Glutamatergic neuron (in vitro differentiated cells): ENCODE measurements at places on chromosomes 1 and 21.

DNA sequence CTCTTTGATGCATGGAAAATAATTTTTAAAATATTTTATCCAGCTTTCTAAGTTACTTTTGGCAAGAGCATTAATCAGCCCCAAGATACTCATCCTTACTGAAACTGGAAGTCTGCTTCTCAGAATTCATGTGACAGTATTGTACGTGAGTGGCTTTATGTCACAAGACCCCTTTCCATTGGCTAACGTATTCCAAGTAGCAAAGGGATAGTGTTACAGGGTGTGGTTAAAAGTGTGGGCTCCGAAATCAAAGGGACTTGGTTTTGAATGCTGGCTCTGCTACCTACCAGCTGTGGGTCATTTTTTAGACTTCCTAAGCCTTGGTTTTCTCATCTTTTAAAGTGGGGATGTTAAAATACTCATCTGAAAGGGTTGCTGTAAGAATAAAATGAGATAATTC, 91.7 kb downstream of the RHOU start:
- no peak for DNase-seq

DNA sequence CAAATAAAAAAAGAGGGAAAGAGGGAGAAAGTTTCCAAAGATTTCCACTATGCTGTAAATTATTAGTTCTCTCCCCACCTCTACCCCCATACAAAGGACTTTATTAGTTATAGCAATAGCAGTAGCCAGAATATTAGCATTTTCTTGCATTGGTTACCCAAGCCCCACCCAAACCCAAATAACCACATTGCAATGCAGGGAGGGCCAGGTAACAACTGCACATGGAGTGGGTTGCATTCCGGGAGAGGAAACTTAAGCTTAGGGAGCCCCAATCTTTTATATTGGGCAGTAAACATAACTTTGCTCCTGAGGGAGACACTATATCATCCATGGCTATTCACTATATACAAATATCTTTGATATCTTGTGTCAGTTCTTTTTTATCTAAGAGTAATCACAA, 6.0 kb downstream of the ADIPOR1 start:
- no peak for DNase-seq

GRCh38 chr1:11749203-11749689, 12.7 kb upstream of the C1orf167 start:
- peak; percentile 74 for DNase-seq

GRCh38 chr1:115782571-115783281, 14.2 kb upstream of the CASQ2 start:
- DNase-seq, result no peak

- DNase-seq, result no peak
Measured at GRCh38 chr1:117127795-117128194, 6.2 kb upstream of the TRIM45 start.

GRCh38 chr1:221344693-221345092, 397.2 kb downstream of the DUSP10 start:
- DNase-seq, result no peak

GRCh38 chr1:101194746-101195145, 42.1 kb upstream of the S1PR1 start:
- no peak for DNase-seq

DNA sequence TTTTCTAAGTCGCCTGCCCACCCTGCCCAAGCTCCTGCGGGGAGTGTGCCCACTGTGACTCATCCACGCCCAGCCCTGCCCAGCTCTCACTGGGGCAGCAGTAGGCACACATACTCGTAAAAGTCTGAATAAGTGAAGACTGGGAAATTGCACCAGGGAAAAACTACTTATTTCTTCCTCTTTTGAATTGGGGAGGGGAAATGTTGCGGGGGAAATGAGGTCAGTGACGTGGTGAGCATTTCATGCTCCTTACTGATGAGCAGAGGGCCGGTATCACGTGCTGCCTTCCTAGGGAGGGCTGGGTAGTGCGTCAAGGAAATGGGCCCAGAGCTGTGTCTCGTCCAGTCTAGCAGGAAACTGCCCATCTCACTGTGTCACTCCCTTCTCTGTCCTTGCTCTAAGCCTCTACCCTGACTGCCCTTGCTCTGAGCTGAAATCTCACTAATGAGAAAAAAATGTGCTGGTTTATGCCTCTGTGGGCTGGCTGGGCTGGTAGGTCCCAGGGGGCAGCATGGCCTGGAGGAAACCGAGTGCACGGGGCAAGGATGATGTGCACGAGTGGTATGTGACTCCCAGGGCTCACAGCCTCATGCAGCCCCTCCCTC, 13.5 kb upstream of the TNFRSF1B start:
- no peak for DNase-seq

DNA sequence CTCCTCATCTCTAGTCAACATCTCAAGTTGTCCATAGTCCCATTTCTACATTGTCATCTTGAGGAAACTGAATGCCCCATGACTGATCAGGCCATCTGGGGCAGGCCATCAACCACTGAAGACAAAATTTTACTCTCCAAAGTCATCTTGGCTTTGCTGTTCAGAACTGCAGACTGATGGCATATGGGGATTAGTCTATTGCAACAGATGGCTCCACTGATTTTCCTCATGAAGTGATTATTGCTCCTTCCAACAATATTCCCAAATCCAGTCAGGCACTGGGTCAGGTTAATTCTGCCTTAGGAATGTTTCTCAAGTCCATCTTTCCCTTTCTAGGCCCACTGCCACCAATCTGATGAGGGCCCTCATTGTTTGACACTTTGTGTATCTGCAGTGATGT, 101.7 kb downstream of the ESRRG start:
- DNase-seq, result no peak

DNA sequence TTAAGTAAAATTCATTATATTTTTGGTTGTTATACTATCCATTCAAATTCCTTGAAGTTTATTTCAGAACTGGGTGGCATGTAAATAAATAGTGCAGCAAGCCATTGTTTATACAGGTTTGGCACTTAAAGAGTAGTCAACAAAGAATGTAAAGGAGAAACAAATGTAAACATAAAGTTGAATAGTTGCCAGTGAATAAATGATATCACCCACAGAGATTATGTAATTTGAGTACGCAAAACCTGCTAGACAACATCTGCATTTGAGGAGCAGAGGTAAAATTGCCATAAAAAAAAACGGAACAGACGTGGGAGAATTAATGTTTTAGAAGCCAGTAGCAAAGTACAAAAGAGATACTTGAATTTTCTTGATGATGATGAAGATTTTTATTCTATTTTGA, 111.6 kb downstream of the ADGRL2 start:
- DNase-seq, result no peak

DNA sequence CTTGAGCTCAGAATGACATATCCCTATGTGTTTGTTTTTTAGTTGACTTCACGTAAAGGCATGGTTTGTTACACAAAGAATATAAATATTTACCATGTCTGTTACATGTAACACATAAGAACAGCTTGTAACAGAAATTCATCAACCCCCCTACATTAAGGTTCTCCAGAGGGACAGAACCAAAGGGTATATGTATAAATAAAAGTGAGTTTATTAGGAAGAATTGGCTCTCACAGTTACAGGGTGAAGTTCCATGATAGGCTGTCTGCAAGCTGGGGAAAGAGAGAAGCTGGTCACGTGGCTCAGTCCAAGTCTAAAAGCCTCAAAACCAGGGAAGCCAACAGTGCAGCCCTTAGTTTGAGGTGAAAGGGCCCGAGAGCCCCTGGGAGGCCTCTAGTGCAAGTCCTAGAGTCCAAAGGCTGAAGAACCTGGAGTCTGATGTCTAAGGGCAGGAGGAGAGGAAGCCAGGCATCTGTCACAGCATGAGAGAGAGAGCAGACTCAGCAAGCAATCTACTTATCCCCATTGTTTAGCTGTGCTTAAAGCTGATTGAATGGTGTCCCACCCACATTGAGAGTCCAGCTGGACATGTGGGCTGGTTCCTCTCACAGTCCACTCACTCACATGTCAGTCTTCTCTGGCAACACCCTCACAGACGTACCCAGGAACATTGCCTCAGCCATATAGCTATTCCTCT, 15.8 kb downstream of the THRAP3 start:
- DNase-seq, result peak; percentile 46

DNA sequence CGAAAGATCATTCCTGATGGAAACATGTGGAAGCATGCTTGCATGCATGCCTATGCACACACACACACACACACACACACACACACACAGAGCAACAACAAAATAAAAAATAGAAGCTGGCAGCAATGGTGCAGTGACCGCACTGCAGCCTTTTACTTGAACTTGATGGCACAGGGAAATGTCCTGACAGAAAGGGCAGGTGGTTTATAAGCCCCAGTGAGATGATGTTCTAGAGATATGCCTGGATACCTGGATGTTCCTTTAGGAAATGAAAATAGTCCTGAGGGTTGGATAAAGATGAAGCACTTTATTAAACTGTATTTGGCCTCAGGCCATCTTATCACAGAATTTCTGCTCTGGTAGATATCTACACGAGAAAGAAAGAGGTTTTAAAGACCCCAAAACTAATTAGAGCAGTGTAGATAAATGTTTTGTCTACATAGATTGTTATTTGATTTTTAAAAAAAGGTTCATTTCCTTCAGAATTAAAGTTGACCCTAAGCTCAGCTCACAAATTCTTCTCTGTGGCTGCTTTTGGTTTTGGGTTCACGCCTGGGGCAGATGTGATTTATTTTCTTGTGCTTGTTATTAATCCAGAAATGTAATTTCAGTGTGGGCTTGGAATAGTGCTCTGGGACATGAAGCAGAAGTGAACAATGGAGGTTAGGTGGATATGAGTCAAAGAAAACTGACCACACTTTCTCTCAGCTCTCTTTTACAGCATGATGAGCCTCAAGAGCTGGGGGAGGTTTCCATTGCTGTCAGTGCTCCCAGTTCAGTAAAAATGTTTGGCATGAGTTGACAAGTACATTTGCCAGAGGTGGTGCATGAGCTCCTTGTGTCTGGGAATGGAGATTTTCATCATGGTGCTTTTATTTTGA, 22.9 kb downstream of the ADAM30 start:
- no peak for DNase-seq

DNA sequence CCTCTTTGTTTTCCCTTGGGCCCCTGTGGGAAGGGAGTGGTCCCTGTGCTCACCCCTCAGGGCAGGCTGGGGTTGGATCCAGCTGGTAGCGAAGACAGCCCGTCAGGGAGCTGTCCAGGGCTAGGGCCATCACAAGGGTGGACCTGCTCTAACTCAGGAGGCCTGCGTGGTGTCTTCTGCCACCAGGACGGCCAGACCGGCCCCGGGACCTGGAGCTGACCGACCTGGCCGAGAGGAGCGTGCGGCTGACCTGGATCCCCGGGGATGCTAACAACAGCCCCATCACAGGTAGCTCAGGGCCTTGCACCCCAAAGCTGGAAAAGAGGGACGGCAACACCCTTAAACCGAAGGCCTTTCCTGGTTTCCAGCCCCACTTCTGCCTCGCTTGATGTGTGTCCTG, 64.2 kb upstream of the CNTN2 start:
- no peak for DNase-seq

DNA sequence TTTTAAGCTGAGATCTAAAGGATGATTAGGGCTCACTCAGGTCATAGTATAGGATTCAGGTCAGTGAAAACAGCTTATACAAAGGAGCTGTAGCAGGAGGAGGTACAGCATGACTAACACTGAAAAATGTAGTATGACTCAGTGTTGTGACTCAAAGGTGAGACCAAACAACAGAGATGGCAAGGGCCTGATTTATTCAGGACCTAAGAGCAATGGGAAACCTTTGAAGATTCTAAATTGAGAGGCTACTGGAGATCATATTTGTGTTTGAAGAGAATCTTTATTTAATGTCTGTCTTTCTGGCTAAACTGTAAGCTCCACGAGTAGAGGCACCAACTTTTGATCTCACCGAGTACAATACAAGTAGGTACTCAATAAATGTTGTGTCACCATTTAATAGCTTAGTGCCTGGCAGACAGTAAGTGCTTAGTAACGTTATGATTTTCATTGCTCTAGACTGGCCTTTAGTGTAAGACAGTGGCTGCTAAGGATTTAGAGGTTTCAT, 43.5 kb downstream of the PRKAA2 start:
- no peak for DNase-seq

DNA sequence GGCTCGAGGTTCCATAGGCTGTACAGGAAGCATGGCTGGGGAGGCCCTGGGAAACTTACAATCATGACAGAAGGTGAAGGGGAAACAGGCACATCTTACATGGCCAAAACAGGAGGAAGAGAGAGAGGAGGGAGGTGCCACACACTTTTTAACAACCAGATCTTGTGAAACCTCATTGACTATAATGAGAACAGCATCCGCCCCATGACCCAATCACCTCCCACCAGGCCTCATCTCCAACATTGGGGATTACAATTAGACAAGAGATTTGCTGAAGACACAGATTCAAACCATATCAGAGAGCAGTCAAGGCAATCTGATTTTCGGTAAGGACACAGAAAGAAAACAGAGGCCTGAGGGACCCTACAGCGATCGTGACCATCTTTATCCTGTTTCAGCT, 41.7 kb downstream of the TNFRSF9 start:
- no peak for DNase-seq

- DNase-seq, result no peak
Measured at GRCh38 chr1:206556047-206556749, 48.9 kb downstream of the RASSF5 start.

DNA sequence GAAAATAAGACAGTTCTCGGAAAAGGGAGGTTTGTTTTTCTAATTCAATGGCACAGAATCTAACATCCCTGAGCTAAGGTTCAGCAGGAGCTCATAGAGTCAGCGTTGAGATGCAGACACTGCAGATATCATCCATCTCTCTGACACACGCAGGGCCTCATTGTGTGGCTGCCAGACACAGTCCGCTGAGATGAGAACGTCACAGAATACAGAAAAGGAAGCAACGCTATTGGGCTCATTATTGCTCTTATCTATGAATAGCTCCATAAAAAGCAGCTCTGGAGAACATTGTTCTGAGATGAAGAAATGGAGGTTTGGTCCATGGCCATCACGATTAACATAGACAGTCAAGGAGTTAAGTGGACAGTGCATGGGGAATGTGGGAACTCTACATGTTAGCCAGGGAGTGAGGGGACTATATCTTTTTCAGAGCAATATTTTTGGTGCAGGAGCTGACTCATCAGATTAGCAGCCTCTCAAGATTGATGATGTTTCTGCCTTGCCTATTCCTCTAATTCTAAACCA, 771.6 kb upstream of the CXADR start:
- DNase-seq, result no peak

DNA sequence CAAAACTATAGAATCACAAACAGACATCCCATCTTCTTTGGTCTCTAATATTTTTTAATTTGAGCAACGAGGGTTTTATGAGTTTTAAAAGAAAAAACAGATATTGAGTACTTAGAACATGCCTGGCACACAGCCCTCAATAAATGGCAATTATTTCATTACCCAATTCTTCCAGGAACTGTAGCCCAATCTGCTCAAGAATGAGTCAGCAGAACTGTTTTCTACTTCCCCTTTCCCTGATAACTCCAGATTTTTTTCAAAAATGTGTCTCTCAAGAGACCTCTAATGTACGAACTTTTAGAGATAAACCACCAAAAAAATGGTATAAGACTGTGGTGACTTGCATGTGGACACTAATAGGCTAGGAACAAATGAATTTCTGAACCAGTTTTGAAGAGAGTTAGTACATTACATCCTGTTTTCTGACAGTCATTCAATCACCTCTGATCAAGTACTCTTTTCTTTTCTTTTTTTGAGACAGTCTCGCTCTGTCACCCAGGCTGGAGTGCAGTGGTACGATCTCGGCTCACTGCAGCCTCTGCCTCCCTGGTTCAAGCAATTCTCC, 11.5 kb downstream of the ABL2 start:
- no peak for DNase-seq
